ENCODE measurements at places on chromosomes 11 and 22.

DNA sequence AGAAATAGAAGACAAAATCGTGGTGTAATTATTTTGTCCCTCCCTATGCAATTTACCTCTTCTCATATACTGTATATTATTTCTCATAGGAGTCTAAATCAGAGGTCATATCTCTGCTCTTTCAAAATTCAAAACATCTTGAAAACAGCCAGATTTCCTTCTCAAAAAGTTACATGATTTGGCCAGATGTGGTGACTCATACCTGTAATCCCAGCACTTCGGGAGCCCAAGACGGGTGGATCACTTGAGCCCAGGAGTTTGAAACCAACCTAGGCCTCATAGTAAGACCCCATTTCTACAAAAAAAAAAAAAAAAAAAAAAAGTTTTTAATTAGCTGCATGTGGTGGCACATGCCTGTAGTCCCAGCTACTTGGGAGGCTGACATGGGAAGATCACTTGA is 29.0 kb upstream of the DNAJB7 start:
- DNase-seq, result no peak

DNA sequence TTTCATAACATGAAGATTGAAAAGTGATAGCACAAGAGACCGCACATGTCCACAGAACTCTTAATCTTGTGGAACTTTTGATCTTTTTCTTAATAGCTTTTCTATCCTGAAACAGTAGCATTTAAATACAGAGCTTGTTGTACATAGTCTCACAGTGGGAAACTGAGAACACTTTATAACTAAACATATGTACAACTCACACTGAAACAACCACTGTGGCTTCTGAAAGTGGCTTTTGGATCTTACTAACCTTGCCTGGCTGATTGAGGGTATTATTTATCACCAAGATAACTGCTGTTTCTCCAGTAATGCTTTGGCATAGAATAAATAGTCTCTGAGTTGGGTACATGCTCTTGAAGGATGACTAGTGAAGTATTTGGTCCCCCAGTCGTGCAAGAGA is 10.2 kb downstream of the BARX2 start:
- no peak for DNase-seq

DNA sequence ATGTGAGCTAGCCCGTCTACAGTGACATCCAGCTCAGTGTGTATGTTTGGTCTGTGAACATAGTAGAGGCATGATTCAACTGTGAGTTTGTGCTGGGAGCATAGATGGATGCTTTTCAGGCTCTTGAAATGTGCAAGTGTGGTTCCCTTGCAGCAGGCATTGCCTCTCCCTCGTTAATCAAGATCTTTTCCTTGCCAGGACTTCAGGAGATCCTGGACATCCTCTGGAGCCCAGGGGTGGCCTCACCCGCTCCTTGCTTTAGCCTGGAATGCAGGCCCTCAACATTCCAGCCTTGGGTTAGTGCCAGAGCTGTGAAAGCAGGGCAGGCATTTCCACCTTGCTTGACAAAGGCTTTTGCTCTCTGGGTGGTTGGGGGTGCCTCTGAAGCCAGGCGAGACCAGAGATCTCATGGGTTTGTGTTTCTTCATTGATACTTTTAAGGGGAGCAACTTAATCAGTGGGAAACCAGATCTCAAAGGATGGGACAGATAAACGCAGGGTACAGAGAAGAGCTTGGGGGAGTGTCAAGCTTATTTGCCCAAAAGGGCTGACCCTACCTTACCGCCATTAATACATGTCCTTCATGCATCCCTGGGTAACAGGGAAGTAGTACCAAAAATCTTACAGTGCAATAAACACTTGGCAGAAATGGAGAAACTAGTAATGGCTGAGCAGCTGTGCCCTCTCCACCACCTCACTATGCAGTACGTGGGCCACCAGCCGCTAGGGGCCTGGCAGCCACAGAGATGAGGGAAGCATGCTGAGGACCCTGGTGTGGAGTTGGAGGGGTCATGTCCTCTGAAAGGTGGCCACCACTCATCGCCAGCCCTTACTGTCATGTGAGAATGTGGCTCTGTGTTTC is 72.1 kb downstream of the PTPRJ start:
- DNase-seq, result no peak

- DNase-seq, result no peak
Observed at GRCh38 chr11:43356336-43356735, 2.4 kb upstream of the TTC17 start.
